Thoracic aorta (tissue), 2 donors: ENCODE measurements at places on chromosomes 1 and 21.

DNA sequence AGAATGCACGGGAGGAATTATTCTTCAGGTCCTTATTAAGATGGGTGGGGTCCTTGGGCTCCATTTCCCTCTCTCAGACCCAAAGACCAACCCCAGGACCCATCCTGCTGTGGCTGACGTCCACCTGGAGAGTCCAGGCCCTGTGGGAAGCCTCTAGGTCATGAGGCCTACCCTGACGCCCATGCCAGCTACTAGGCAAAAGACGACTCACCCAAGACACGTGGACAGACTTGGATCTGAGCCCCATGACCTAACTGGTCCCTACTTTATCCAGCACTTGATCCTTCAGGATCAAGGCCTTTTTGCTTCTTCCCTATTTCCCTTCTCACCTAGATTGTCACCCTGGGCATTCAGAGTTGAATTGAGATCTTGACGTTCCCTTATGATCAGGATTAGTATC, 56.0 kb upstream of the CASZ1 start:
- no peaks in the 10 kb centered on the region for H3K36me3 ChIP-seq
- no peak overlapping the region for H3K4me3 ChIP-seq
- DNase-seq: no peak

GRCh38 chr1:221708987-221709386, 32.9 kb downstream of the DUSP10 start:
- no peak for DNase-seq
- H3K27ac ChIP-seq: no peak overlapping the region
- no peaks in the 10 kb centered on the region for H3K27me3 ChIP-seq
- H3K36me3 ChIP-seq: no peaks in the 10 kb centered on the region
- no peak overlapping the region for H3K4me3 ChIP-seq

- H3K36me3 ChIP-seq: no peaks in the 10 kb centered on the region
- peaks cover 11% of the 10 kb centered on the region for H3K4me1 ChIP-seq
- DNase-seq: no peak
- no peak overlapping the region for H3K4me3 ChIP-seq
- no peaks in the 10 kb centered on the region for H3K27me3 ChIP-seq
- no peak overlapping the region for H3K27ac ChIP-seq
Measured at GRCh38 chr1:221869779-221870178, 127.9 kb upstream of the DUSP10 start.

DNA sequence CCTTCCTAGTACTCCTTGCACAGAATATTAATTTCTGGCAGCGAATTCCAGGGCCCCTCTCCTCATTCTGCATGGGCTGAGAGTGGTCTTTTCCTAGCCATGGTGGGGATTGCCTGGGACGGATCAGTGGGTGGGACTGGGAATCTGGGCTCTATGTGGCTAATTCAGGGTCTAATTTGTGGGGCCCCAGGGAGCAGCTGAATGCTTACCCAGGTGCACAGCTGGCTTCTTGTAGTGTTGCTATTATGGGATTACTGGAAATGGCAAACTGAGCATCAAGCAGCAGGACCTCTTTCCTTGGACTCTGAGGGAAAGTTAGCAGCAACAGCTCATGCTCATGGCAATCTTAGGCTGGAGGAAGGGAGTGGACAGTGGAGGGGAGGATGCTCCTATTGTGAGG, 187.1 kb upstream of the CACNA1E start:
- H3K27me3 ChIP-seq: no peaks in the 10 kb centered on the region
- DNase-seq: no peak
- H3K4me3 ChIP-seq: no peak overlapping the region
- no peaks in the 10 kb centered on the region for H3K36me3 ChIP-seq
- no peaks in the 10 kb centered on the region for H3K4me1 ChIP-seq
- H3K27ac ChIP-seq: no peak overlapping the region

GRCh38 chr1:87980494-87980893, 651.8 kb downstream of the LMO4 start:
- no peak overlapping the region for H3K27ac ChIP-seq
- no peak overlapping the region for H3K4me3 ChIP-seq
- no peaks in the 10 kb centered on the region for H3K27me3 ChIP-seq

- no peaks in the 10 kb centered on the region for H3K4me1 ChIP-seq
- no peaks in the 10 kb centered on the region for H3K36me3 ChIP-seq
Measured at GRCh38 chr1:30668546-30669327, 54.6 kb downstream of the MATN1 start.

DNA sequence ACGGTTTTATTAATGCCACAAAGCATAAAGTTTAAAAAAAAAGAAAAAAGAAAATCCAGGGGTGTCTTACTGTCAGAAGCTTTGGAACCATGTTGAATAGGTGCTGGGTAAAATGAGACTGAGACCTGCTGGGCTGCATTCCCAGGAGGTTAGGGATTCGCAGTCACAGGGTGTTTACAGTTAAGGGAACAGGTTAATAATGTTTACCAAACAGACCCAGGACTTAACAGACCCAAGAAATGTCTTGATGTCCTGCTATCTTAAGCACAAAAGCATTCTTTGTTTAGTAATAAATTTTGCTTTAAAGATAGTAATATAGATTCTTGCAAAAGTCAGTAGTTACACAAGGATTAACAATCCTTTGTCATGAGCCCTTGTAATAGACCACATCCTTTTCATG, 54.7 kb downstream of the OLFML3 start:
- H3K4me1 ChIP-seq: no peaks in the 10 kb centered on the region
- no peak for DNase-seq
- H3K36me3 ChIP-seq: no peaks in the 10 kb centered on the region
- no peaks in the 10 kb centered on the region for H3K27me3 ChIP-seq
- no peak overlapping the region for H3K27ac ChIP-seq
- H3K4me3 ChIP-seq: no peak overlapping the region
